Small intestine (tissue), 16 donors: ENCODE measurements at places on chromosomes 13 and 19. TPM values are rescaled to one million over a fixed set of nuclear protein-coding genes. Genes with fewer than 3 reads are reported as not detected.

SIAH3 gene
- not detected for polyA plus RNA-seq

RASL11A gene
- 32.1 TPM for polyA plus RNA-seq

SIGLEC12 gene
- polyA plus RNA-seq = 2.0 TPM

ERCC5 gene
- polyA plus RNA-seq = 112 TPM

LILRB4 gene
- polyA plus RNA-seq = 1.8 TPM

ZNF700 gene
- polyA plus RNA-seq = 12.2 TPM

SIGLECL1 gene
- not detected for polyA plus RNA-seq

ZNF805 gene
- 1.1 TPM for polyA plus RNA-seq

FOXO1 gene
- 5.1 TPM for polyA plus RNA-seq

ZNF583 gene
- 0.45 TPM for polyA plus RNA-seq

POU4F1 gene
- polyA plus RNA-seq = 0.06 TPM

HIPK4 gene
- polyA plus RNA-seq = 0.07 TPM

SIGLEC10 gene
- polyA plus RNA-seq = 1.3 TPM

CD22 gene
- 0.81 TPM for polyA plus RNA-seq

SWSAP1 gene
- 3.3 TPM for polyA plus RNA-seq

ATP8B3 gene
- 0.45 TPM for polyA plus RNA-seq

RNF113B gene
- not detected for polyA plus RNA-seq

GZMM gene
- 1.6 TPM for polyA plus RNA-seq

SYT3 gene
- polyA plus RNA-seq = 0.15 TPM

PLK5 gene
- polyA plus RNA-seq = not detected

HTR2A gene
- not detected for polyA plus RNA-seq

ZSCAN1 gene
- polyA plus RNA-seq = not detected

PGLYRP1 gene
- 0.41 TPM for polyA plus RNA-seq
